ENCODE measurements at places on chromosomes 16 and 17. TPM values are rescaled to one million over a fixed set of nuclear protein-coding genes. Genes with fewer than 3 reads are reported as not detected.

Gene BIRC5
- 1.2 TPM for polyA plus RNA-seq

Gene CDRT4
- not detected for polyA plus RNA-seq

Gene MYADML2
- polyA plus RNA-seq = not detected

Gene CBLN1
- 1.9 TPM for polyA plus RNA-seq
